ENCODE measurements at places on chromosomes 6 and 20.

GRCh38 chr20:10315138-10315537, 96.5 kb downstream of the SNAP25 start:
- no peak for DNase-seq

GRCh38 chr6:142005021-142005420, 127.7 kb upstream of the GJE1 start:
- DNase-seq = no peak

DNA sequence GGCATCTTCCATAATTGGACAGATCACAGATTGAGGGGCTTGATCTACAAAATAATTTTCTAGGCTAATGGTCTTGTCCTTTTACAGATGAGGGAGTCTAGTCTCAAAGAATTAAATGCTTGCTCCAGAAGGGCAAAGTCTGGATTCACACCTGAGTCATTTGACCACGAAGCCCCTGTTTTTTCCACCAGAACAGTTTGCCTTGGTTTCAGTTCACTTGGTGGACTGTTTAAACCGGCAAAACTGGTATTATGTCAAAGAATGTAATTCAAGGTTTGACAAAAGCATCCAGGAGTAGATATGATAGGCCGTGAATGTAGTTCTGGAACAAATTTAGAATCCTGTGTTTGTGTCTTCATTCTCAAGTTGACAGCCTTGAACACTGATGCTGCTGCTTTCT, 3.3 kb downstream of the MYO6 start:
- DNase-seq = no peak

GRCh38 chr6:169935348-169935718, 183.9 kb downstream of the ERMARD start:
- DNase-seq = no peak

GRCh38 chr6:125924169-125924568, 32.4 kb upstream of the HINT3 start:
- no peak for DNase-seq

GRCh38 chr6:116887168-116887567, 10.1 kb downstream of the RFX6 start:
- DNase-seq = no peak

- no peak for DNase-seq
Measured at GRCh38 chr6:97914912-97915311, 631.9 kb upstream of the MMS22L start.

- no peak for DNase-seq
Measured at GRCh38 chr6:21747441-21747840, 153.9 kb downstream of the SOX4 start.

GRCh38 chr6:106629859-106630163, 433 bp downstream of the QRSL1 start:
- DNase-seq = no peak

DNA sequence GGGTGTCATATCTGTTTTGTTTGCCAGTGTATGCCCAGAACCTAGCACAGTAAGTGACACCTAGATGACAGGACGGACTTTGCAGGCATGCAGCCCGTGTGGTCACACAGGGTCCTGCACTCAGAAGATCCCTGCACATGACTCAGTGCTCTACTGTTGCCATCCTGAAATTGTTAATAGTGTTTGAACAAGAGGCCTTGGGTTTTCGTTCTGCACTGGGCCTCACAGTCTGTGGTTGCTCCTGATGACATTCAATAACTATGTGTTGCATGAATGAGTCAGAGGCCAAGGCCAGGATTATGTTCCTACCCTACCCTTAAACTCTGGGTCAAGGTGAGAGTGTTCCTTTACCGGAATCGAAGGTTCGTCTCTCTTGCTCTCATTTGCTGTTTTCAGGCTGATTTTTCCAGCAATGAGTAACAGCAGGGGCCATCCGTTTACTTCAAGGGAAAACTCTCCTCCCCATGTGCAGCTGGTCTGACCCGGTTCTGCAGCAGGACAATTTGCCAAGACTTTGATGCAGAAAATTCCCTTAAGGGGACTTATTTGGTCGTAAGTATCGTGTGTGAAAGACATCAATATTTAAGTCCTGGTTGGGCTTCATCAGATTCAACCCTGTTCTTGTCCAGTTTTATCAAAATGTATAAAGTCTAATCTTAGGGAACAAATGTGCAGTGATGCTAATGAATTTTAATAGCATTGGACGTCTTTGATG, 13.0 kb upstream of the PFDN4 start:
- no peak for DNase-seq

- DNase-seq = no peak
Measured at GRCh38 chr6:139784222-139784769, 409.8 kb upstream of the CITED2 start.

DNA sequence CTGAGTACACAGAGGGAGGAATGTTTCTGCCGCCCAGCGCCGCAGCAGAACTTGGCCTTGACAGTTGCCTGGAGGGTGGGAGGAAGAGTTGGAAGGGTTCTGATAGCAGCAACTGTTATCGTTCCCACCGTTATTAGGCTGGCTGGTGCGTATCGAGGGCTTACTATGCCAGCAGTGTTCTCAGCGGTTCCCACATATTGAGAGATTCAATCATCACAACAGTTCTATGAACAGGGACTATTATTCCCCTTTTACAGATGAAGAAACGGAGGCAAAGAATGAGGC, 380.1 kb upstream of the SULF2 start:
- DNase-seq = no peak

- no peak for DNase-seq
Measured at GRCh38 chr6:28810659-28811053, 113.1 kb downstream of the TRIM27 start.

DNA sequence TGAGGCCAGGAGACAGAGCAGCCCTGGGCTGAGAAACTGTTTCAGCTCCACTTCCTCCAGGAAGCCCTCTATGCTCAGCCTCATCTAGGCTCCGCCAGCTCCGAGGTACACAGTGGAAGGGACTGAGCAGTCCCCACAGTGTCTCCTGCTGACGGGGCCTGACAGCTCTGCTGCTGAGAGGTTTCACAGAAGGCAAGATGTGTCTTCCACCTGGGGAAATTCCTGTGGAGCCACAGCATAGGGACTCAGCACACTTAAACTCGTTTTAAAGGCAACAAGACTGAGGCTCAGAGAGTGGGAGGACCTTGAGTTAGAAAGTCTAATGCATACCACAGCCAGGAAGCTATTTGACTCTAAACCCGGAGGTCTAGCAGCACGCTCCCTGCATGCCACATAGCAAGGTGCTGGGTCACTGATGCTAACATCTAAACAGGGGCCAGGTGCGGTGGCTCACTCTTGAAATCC, 6.8 kb downstream of the ADA start:
- DNase-seq = no peak

DNA sequence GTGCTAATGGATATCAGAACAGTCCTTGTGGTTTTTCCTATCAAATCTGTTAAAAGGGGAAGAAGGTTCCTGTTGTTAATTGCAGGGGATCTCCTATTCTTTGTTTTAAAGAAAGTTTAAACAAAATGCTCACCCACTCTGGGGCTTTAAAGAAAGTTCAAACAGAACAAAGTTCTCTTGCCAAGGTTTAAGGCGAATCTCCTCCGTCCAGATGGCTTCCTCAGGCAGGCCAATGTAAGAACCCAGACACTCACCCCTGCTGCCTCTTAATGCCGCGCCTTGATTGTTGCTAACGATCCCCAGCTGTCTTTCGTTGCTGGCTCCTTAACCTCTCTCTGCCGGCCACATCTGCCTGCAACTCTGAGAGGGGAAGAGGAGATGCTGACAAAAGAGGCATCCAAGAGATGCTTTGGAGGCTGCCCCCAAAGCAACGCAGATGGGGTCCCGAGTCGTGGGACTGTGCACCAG, 235.0 kb upstream of the PRDM1 start:
- DNase-seq = no peak

DNA sequence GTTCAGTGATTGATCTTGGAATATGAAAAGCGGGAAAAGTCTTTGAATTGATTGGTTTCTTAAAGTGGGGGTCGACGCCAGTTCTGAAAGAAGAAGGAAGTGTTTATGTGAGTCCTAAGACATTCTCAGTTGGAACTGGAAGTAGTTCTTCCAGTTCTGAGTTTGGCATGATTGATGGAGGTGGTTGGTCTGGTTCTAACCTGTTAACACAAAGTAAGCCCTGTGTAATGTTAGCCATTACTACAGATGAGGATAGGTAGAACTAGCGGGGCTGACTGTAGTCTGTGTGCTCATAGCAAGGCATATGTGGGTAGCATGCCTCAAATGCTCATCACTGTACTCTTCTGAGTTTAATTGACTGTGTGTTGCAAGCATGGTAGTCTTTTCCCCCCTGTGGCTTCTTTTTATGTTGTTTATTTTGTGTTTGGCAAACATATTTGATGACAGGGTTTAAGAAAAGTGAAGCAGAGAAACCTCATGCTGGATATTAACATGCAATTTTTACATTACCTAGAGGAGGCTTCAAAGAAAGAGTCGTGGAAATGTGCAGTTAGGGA, 24.9 kb downstream of the CITED2 start:
- no peak for DNase-seq

DNA sequence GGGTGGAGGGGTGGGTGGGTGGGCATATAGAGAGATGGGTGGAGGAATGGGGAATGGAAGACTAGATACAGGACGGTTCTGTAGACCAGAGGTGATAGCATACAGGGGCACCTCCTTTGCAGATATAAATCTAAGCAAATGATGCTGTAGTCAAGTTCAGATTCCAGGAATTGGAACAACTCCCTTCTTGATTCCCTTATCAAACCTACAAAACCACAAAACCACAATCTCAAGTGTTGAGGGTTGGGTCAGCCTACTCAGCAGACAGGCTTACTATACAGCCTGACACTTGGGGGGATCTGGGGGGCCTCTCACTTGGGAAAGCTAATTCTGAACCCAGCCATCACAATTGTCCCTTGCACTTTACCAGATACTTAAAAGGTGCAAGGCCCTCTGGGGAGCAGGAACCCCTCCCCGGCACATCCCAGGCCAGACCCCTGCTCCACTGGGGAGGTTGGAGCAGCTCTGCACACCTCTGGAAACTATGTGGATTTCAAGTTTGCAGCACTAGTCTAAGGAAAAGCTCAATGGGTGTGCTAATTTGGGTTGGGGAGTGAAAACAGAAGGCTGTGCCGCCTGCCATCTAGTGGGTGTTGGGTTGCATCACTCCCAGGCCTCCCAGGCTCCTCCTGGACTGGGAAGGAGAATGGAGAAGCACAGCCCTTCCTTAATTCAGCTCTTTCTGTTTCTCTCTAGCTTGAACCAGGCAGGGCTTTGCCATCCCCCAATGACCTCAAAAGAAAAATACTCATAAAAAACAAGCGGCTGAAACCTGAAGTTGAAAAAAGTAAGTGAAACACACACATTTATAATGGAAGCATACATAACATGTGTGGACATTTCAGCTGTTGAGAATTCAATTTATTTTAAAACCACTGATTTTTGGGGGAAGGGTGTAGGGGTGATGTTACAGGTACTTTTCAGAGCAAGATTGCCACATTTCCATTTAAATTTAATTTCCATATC, 121.2 kb upstream of the LAMP5 start:
- DNase-seq = no peak

GRCh38 chr6:45864651-45865050, 151.0 kb downstream of the CLIC5 start:
- DNase-seq = no peak

DNA sequence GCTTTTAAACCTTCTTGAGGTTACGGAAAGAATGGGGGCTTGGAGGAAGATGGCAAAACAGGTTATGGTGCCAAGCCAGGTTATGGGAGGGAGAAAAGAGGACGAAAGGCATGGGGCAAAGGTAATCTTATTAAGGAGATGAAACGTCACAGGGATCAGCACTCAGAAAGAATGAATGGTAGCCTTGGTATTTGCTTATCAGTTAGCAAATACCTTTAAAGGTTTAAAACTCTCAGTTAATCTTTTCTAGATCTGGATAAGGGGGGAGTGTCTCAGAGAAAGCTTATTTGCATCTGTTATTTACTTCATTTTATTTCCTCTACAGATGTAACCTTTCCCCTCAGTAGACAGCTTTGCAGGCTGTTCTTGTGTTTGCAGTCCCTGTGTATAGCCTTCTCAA, 55.5 kb upstream of the EEF1E1 start:
- no peak for DNase-seq

GRCh38 chr6:107542192-107542668, 52.3 kb downstream of the SOBP start:
- DNase-seq = no peak

DNA sequence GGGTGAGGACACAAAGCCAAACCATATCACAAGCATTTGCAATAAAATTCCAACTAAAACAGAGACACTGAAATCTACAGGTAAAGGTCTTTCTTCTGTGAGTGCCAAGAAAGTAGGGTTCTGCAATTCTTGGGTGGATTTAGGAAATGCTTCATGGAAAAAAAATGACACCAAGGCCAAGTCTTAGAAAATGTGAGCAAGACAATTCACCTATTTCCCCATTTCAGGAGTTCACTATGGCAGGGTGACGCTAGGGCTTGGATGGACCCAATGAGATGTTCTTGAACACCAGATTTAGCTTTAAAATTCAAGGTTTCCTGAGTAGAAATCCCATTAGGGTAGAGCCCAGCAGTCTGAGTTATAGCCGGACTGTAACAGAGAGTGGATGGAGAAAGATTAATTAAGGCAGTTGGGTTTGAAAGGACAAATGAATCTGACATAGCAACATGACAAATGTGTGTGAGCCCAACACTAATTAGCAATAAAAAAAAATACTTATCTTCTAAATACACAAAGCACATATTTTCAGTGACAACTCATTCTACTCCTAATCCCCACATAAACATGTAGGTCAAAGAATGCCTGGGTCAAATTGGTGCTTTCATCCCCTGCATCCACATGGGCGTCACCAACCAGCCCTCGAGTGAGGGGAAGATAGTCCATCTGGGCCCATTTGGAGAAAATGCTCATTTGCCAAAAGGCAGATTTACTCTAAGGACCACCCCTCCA, 180.4 kb upstream of the JARID2 start:
- DNase-seq = no peak

GRCh38 chr6:135869857-135870256, 18.4 kb downstream of the PDE7B start:
- DNase-seq = no peak

DNA sequence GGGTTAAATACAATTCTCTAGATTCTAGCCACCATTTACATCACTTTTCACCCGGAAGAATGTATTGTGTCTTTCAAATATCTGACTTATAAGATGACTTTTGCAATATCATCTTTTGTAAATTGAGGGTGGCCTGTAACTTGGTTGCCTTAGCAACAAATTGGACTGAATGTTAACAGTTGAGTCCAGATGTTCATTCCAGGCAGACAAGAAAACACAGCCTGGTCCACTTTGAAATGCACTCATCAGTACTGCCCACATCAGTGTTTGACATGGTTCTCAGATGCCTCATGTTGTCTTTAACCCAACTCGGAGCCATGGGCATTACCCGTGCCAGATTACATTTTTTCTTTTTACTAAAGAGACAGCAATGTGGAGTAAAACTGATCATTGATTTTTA, 781.6 kb upstream of the CHD6 start:
- DNase-seq = no peak

- DNase-seq = no peak
Measured at GRCh38 chr20:50271176-50271575, 80.5 kb downstream of the CEBPB start.

GRCh38 chr6:63349401-63349800, 29.6 kb upstream of the LGSN start:
- DNase-seq = no peak
